Lower leg skin (tissue), 4 donors: ENCODE measurements at places on chromosomes 6 and 20. TPM values are rescaled to one million over a fixed set of nuclear protein-coding genes. Genes with fewer than 3 reads are reported as not detected.

- no peak for DNase-seq
Measured at GRCh38 chr6:166667796-166668610, 41.0 kb upstream of the RPS6KA2 start.

DNA sequence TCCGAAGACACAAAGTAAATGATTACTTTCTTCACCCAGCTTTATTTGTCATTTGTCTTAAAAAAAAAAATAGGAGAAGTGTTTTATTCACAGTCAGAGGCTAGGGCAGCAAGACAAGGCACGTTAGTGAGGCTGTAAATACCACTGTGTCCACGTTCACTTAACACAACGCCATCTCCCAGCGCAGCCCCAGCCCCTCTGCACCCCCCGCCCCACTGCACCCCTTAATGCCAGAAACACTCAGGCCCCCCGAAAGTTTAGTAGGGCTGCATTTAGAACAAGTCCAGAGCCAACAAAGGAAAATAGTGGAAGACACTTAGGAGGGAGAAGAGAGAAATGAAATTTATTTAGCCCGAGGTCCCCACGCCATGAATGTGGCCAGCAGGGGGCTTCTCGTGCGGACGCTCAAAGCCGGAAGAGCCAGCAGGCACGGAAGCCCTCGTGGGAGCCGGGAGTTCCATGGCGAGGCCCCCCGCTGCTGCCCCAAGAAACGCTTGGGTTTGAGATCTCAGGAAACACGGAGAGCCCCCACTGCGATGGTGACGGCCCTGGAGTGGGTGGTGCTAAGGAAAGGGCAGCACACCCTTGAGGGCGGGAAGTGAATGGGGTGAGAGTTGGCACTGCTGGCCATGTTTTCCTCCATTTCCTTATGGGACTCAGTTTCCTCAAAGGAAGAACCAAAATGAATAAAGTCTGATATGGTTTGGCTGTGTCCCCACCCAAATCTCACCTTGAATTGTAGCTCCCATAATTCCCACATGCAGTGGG lies 50.2 kb downstream of the IYD start:
- DNase-seq = no peak

GRCh38 chr6:4637691-4638433 lies 138.3 kb upstream of the CDYL start:
- DNase-seq = no peak

DNA sequence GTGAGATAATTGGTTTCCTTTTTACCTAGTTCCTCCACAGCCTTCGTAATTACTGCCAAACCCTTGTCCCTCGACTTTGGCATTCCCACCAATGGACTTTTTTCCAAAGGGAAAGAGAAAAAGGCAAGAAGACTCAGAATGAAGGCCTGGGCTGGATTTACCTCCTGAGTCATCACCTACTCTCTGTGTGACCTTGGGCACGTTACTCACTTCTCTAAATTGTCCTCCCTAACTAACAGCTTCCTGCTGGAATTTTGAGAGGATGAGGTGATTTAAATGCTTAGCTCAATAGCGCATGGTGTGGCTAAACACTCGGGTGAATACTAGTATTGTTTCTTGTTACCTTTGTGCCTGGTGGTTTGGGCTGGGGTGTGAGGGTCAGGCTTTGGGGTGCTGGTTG lies 146.6 kb downstream of the DHX35 start:
- no peak for DNase-seq

DNA sequence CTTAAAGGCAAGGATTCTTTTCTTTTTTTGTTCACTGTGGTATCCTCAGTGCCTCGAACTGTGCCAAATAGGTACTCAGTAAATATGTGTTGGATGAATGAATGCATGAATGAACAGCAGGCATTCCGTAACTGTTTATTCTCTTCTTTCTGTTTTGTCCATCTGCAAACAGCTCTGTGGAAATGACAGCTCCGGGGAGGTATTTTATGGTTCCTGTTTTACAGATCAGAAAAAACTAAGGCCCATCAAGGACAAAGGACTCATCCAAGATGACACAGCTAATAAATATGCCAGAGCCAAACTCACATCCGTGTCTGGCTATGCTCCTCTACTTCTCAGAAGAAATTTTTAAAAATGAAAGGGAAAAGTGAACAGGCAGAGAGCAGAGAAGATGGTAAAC lies 21.0 kb downstream of the JPH2 start:
- DNase-seq = no peak

Gene LY6G6D
- total RNA-seq = not detected

Gene SLA2
- 0.52 TPM for total RNA-seq

Gene EFCAB8
- not detected for total RNA-seq

Gene GSTA2
- total RNA-seq = not detected
